ENCODE measurements at places on chromosomes 12 and 14. TPM values are rescaled to one million over a fixed set of nuclear protein-coding genes. Genes with fewer than 3 reads are reported as not detected.

ESR2 gene
- total RNA-seq = 0.18 TPM

SERPINA3 gene
- total RNA-seq = not detected

SERPINA12 gene
- total RNA-seq = not detected

DNA sequence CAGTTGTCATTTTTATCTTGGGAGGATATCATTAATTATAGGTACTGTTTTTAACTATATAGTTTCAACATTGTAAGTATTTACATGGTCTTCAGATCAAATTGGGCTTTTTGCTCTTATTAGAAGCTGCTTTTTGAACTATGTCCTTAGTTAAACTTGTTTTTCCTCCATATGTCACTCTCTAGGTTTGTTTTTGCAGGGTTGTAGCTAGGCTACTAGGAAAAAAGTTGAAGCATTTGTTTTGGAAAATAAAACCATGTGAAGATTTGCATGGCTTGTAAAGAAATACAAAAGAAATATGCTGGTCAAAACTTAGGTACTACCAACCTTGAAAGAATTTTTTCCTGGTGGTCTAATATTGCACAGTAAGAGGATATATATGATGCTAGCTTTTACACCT lies 3.4 kb downstream of the ARID2 start:
- no peak for DNase-seq

- DNase-seq = no peak
These were observed 227.2 kb downstream of the NPAS3 start for GRCh38 chr14:33165926-33166289.

BDKRB2 gene
- not detected for total RNA-seq

GRCh38 chr14:28001002-28001401 lies 765.6 kb upstream of the FOXG1 start:
- no peak for DNase-seq

DNA sequence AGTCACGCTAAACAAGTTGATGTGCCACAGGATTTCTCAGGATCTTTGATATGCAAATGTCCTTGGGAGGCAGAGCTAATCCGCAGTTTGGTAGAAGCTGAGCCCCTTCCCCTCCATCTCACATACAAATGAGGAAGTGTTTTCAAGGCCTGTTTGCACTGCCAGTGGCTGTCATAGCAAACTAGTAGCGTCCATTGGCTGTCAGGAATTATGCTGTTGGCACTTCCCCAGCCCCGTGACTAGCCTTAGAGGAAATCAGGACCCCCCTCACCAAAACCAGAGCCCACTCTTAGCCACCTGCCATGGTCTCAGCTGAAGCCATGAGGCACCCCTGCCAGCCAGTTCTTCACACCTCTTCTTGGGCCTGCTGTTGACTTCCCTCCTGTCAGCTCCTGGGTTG lies 253.9 kb downstream of the CACNA1C start:
- no peak for DNase-seq

- DNase-seq = no peak
These were observed 17.6 kb upstream of the G2E3 start for GRCh38 chr14:30541318-30541717.

RNF212B gene
- not detected for total RNA-seq
